DMS79 (cell line): ENCODE measurements at places on chromosomes 11 and 22.

GRCh38 chr22:25837288-25837900, 95.4 kb downstream of the MYO18B start:
- DNase-seq, result no peak

DNA sequence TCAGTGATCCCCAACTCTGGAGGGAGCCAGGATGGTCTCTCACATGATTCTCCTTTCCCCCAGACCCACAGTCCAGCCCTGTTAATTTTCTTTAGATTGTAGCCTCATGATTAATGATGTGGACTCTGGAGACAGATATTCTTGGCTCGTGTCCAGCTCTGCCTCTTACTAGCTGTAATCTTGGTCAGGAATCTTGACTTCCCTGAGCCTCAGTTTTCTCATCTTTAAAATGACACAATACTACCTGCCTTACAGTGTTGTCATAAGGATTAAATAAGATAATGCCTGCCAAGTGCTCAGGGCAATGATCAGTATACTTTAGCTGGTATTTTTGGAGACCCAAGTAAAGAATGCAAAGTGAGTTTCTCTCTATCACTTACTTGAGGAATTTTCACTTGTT, 60.0 kb downstream of the SPECC1L start:
- DNase-seq, result no peak

DNA sequence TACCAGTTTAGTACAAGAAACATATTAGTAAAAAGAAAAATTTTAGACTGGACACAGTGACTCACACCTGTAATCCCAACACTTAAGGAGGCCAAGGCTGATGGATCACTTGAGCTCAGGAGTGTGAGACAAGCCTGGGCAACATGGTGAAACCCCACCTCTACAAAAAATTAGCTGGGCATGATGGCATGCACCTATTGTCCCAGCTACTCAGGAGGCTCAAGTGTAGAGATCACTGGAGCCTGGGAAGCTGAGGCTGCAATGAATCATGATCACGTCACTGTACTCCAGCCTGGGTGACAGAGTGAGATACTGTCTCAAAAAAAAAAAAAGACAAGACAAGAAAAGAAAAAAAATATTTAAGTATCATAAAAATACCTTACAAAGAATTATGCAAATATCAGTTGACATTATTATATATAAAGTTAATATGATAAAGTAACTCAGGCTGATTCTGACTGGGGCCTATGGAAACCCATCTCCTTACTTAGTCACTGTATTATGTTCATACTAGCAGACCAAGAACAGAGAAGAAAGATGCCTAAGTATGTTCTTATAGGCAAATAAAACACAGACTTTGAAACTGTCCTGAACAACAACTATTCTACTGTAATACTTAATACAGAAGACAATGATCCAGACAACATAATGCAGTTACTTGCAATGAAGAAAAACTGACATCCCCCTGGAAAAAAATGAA, 27.3 kb downstream of the FAM168A start:
- DNase-seq, result peak; percentile 90

- no peak for DNase-seq
These were observed 15.5 kb upstream of the USP47 start for GRCh38 chr11:11826260-11826659.

GRCh38 chr11:128904656-128905344, 13.6 kb downstream of the KCNJ5 start:
- peak; percentile 59 for DNase-seq

DNA sequence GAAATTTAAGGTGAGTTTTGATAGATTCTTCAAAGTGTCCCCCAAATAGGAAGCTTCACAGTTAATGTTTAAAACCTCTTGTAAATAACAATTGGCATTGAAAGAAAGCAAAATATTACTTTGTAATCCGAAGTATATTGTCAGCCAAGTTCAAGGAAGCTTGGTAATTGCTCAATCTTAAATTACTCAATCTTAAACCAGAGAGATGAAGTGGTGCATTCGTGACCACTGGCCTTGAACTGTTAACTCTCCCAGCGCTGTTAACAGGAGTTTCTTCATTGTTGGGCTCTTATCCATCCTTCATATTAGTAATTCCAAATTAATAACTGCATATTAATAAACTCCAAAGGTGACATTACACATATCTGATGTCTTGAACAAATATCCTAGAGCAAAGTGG, 20.6 kb upstream of the FDX1 start:
- DNase-seq, result no peak

GRCh38 chr22:47270463-47271135, 508.1 kb downstream of the TBC1D22A start:
- no peak for DNase-seq
